ENCODE measurements at places on chromosomes 1 and 21.
A peak's percentile ranks its signal among the peaks of the same experiment; 100 is the strongest.

GRCh38 chr1:57467830-57468229 lies 44.0 kb upstream of the DAB1 start:
- DNase-seq: no peak

GRCh38 chr1:63782982-63783381 lies 9.2 kb downstream of the ROR1 start:
- DNase-seq: no peak

DNA sequence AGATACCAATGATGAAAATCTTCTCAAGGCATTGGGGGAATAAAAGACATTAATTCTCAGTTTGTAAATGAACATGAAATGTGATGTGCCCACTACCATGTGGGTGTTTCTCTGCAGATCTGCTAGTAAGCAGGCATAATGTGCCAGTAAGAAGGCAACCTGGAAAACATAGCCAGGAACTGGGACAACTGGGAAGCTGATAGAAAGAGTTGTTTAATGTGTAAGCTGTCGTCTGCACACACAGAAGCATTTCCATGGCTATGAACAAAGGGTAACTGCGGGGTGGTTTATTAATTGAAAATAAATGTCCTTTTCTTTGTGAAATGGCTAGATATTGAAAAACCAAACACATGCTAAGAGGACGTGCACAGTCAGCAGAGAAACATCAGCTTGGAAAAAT lies 52.0 kb downstream of the ZC3H11B start:
- DNase-seq: no peak

DNA sequence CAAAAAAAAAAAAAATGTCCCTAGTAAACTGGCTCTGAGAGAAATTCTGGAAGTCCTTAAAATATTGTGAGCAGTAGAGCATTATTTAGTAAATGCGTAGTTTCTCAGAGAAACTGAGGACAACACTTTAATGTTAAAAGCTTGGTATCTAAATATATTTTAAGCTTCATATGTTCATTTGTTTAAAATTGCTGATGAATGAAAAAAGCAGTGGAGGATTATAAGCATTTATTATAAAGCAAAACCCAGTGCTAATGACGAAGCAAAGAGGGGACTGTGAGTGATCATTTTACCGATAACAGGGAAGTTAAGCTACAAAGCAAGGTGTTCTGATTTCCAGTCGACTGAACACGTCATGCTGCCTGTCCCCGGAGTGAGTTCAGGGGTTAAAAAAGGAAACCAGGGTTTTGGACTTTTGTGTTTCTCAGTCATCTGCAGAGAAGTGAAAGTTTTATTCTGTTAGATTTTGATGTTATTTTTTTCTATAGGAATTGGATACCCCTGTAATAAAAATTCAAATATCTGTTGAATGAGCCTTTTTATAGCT lies 64.5 kb upstream of the SCCPDH start:
- DNase-seq: no peak

DNA sequence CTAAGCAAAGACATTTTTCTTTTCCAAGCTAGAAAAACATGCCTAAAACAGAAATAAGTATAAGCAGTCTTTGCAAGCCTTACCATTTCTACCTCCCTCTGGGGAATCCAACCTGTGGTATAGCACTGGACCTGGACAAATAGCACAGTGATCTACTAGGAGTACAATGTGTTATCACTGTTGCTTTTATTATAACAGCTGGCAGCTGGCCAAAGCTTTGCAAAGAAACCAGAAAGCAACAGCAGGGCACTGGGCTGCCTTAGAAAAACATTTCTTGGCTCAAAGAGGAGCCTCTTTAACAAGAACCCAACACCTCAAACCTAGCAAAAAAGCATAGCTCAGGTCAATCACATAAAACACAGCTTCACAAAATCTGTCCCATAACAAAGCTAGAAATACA lies 294.5 kb upstream of the GREM2 start:
- DNase-seq: peak; percentile 1

DNA sequence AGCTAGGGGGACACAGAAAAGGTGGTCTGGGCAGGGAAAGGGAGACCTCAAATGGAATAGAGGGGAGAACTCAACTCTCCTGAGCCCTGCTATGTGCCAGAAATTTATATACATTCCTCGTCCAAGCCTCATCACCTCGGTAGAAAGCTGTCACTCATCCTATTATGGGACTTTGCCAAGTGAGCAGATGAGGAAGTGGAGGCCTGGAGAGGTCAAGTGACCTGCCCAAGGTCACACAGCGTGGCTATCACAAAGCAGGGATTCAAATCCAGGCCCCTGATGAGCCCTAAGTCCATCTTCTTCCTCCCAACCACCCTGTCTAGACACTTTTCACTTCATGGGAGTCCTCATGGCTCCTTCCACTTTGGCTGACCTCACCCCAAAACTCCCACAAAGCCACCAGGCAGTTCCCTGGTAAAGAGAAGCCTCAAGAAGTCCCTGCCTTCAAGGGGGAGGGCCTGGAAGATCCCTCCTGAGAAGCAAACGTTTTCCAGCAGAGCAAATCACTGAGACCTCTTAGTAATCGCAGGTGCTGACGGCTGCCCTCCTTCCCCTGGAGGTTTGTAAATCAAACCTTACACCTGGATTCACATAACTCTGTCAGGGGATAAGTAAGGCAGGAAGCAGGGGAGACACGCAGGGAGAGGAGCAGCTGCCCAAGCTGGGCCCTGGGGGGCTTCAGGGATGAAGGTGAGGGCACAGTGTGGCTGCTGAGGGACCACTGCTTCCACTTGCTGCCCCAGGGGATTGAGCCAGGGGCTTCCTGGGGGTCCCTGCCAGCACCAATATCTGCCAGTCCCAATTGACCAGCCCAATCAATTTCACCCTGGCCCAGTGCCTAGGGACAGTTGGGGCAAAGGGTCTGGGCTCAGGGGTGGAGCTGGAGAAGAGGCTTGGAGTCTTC lies 351.2 kb downstream of the MATN1 start:
- no peak for DNase-seq

GRCh38 chr1:219298571-219299148 lies 125.0 kb downstream of the LYPLAL1 start:
- DNase-seq: no peak

DNA sequence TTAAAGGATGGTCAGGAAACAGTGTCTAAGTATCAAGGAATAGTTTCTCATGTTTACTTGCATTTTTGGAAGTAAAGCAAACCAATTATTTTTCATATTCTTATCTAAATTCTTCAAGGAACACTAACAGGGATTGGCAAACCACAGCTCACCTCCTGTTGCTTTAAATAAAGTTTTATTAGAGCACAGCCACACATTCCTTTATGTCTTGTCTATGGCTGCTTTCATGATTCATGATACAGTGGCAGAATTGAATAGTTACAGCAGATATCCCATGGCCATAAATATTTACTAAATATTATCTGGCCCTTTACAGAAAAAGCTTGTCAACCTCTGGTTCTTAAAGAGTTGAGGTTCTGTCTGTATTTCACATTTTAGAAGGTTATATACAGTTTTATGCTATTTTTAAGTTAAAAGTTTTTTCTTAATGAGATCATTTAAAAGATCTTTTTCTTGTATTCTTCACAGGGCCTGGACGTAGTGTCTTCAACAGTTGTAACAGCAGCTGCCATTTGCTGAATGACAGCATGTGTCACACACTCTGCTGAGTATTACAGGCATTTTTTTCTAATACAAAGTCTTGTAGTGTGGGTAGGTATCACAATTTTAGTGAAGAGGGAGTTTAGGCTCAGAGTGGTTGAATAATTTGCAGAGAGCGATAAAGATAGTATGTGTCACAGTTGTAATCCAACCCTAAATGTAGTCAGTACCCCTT lies 2.6 kb downstream of the ZNF691 start:
- DNase-seq: no peak

DNA sequence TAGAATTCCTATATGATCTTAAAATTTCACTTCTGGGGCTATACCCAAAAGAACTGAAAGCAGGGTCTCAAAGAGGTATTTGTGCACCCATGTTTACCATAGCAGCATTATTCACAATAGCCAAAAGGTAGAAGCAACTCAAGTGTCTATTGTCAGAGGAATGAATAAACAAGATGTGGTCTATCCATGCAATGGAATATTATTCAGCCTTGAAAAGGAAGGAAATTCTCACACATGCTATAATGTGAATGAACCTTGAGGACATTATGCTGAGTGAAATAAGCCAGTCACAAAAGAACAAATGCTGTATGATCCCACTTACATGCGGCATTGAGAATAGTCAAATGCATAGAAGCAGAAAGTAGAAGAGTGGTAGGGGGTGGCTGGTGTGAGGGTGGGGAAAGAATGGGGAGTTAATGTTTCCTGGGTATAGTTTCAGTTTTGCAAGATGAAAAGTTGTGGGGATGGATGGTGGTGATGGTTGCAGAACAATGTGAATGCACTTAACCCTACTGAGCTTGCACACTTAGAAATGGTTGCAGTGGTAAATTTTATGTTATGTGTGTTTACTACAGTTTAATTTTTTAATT lies 122.4 kb downstream of the TOMM20 start:
- no peak for DNase-seq

DNA sequence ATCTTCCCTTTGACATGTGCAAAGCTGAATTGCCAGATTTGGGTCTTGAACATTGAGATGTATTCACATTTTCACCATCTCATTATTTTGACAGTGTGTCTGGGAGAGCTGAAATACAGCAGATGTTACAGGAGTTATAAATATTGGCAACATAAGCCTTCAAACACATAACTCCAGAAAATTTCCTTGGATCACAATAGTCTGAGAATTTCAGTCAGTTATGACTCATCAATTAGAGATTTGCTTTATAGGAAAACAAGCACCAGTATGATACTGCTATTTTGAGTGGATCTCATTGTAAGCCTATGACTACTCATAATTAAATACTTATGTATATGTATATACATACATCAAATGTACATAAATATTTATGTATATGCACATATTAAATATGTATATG lies 1171.8 kb downstream of the AMY1C start:
- no peak for DNase-seq

DNA sequence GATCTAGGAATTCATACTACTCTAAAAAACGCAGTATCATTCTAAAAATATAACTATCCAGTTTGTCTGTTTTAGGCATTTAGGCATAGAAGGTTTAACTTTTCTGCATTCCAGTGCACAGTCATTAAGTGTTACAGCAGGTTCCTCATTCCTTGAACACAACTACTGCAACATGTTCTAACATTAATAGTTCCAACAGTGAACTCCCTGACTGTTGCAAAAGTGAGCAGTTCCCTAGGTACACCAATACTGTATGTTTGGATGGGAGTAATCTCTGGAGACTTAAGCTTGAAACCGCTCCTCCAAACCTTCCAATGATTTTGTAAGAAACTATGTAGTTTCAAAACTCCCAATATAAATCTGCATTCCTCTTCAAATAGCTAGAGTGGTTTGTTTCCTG lies 46.2 kb downstream of the UCHL5 start:
- DNase-seq: no peak

- DNase-seq: peak; percentile 96
Observed at GRCh38 chr1:205284420-205285144, 37.0 kb downstream of the NUAK2 start.

- DNase-seq: no peak
Observed at GRCh38 chr21:30164796-30165195, 1.8 kb downstream of the CLDN17 start.

All from SHP77 (cell line).